ENCODE measurements at places on chromosomes 6 and 20.

DNA sequence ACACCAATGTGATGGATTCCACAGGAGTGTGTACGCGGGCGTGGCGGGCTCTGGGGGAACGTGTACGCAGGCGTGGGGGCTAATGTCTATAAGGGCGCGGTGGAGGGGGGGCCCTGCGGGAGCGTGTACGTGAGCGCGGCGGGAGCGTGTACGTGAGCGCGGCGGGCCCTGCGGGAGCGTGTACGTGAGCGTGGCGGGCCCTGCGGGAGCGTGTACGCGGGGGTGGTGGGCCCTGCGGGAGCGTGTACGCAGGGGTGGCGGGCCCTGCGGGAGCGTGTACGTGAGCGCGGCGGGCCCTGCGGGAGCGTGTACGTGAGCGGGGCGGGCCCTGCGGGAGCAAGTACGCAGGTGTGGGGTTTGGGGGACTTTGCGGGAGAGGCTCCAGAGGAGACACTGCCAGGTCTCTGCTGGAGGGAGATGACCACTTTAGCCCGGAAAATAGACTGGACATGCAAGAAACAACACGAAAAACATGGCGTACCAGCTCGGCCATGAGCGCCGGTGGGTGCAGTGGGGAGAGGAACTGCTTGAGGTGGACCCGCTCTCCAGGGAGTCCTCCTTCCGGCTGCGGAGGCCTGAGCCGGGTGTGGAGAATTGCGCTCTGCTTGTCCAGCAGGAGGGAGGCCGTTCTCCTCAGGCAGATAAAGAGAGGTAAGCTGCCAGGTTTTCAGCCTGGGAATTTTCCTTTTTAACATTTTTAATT is 27.8 kb upstream of the SMOC2 start:
- DNase-seq, result no peak

GRCh38 chr6:139611327-139612134 is 237.1 kb upstream of the CITED2 start:
- no peak for DNase-seq

GRCh38 chr6:47168180-47168579 is 126.0 kb upstream of the ADGRF1 start:
- no peak for DNase-seq

- no peak for DNase-seq
Observed at GRCh38 chr20:44357555-44358125, 2.1 kb downstream of the HNF4A start.

DNA sequence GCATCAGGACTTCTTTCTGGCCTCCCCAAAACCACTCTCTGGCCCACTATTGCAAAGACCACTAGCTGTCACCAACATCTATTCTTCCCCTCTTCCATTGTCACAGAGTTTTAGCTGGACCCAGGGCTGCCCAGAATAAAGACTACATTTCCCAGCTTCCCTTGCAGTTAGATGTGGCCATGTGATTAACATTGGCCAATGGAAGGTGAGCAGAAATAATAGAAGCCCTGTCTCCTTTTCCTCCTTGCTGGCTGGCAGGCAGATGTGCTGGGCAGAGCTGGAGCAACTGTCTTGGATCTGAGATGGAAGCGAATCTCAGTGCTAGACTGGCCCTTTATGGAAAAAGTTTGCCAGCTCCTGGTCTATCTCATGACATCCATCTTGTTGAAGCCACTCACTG is 97.0 kb downstream of the KCNB1 start:
- DNase-seq, result peak; percentile 60

DNA sequence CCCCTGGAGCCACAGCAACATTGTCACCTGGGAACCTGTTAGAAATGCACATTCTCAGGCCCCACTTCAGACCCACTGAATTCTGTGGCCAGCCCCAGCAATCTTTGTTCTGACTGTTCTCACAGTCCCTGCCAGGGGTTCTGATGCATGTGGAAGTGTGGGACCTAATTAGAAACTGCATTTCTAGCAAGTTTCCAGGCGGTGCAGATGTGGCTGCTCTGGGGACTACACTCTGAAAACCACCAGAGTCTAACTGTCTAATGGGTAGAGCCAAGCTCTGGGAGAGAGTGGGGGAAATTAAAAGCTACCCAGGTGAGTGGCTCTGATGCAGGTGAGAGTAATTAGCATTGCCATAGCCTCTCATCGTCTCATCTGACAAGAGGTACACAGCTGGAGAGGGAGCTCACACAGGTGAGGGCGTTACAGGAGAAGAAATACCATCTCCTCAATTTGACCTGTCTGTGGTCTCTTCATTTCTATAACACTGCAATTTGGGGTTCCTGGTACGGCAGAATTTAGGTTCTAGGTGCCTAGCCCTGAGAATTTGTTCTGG is 66.0 kb downstream of the SNX5 start:
- no peak for DNase-seq

DNA sequence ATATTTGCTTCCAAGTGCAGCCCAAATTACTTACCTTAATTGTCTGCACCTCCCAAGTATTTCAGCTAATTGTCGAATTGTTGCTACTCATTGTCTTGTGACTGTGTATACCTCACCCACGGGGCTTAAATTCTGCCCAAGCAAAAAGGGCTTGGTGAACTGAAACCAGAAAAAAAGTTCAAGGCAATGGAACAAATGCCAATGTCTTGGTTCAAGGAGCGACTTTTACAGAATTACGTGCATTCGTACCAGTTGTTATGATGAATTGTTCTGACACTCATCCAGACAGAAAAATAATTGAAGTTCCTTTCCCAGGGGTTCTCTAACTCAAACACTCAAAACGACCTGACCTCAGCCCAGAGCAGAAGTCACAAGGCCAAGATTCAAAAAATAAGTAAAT is 13.9 kb upstream of the PXDC1 start:
- no peak for DNase-seq

GRCh38 chr6:150720774-150721233 is 121.1 kb downstream of the PLEKHG1 start:
- peak; percentile 32 for DNase-seq

GRCh38 chr6:125668071-125668470 is 81.4 kb upstream of the HEY2 start:
- DNase-seq, result no peak

DNA sequence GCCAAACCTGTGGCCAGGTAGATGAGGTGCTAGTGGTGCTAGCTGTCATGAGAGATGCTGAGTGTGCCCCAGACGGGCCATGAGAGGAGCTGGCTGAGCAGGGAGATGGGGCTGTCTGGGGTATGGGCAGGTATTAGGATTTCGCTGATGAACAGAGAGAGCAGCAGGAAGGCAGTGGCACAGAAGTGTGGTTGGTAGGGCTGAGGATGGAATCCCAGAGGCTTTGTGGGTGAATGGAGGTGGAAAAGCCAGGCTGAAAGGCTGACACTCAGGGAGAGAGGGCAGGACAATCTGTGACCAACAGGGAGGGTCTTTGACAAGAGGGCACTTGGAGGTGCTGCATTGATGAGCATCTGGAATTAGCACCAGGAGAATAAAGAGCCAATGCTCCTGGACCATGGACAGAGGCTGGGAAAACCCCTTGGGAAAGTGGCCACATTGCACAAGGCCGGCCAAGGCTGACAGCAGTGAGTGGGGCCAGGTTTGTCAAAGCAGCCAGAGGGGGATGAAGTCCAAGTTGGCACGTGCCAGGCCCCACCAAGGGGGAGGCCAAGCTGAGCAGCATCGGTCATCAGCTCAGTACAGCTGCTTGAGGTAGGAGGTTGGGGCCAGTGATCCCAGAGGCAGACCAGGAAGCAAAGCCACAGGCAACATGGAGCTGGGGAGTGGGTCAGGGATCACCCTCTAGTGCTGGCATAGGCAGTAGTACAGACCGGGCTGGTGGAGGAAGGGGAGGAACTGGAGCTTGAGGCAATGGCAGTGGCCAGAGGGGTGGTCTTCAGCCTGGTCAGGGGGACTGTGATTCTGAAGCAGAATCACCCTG is 19.7 kb upstream of the SGK2 start:
- no peak for DNase-seq

DNA sequence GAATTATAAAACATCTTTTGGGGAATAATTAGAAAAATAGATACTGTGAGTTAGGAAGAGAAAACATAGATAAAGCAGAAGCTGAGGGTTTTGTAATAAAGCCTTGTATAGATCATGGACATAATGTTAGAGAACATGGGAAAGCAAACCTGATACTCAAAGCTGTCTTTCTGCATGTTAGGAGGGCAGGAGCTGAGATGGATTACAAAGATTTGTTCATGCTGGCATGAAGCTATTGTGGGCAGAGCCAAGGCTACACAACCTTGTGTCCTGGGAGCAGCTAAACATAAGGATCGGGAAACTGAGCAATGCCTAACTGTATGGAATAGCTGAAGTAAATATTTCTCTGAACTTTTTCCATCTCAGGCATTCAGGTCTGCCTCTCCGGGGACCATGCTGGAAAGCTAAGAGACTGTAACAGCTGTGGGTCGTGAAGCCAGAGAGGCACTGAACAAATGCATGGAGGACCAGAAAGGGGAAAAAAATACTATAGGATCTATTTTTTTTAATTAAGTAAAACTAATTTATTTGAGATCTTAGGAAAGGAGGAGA is 28.2 kb upstream of the CNKSR3 start:
- no peak for DNase-seq

- DNase-seq, result no peak
Observed at GRCh38 chr6:19204445-19204844, 632.7 kb upstream of the ID4 start.

- no peak for DNase-seq
Observed at GRCh38 chr6:150576651-150577226, 22.9 kb upstream of the PLEKHG1 start.

- peak; percentile 65 for DNase-seq
Observed at GRCh38 chr20:48771542-48771941, 56.3 kb downstream of the PREX1 start.

- DNase-seq, result peak; percentile 19
Observed at GRCh38 chr20:49573900-49574416, 6.0 kb upstream of the PTGIS start.

DNA sequence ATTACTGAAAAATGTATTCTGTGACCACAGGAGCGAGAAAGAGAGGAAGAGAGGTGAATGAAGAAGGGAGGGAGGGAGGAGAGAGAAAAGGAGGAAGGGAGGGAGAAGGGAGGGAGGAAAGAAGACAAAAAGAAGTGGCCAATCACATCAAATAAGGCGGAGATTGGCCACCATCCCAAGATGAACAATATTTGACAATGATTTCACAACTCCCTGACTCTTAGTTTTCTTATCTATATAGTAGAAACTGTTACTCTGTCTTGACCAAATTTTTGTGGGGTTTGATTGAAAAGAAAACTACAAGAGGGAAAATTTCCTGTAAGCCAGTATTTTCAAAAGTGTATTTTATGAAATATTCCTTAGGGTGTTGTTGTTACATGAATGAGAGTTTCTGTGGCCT is 52.6 kb downstream of the FOXA2 start:
- no peak for DNase-seq

GRCh38 chr20:51628533-51629398 is 86.2 kb upstream of the NFATC2 start:
- no peak for DNase-seq

DNA sequence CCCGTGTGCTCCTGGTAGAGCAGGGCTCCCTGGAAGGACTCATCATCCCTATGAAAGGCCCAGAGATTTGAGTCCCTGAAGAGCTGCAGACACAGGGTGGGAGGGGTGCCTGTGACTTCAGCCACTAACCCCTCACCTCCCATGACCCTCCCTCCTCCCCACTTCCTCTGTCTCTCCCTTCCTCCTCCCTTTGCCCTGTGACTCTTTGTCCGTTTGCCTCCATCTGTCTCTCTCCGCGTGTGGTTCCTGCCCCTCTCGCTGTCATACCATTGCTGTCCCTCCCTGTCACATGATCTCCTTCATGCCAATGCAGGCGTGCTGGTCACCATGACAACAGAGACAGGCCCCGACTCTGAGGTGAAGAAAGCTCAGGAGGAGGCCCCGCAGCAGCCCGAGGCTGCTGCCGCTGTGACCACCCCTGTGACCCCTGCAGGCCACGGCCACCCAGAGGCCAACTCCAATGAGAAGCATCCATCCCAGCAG is 19.0 kb downstream of the EPB41L1 start:
- peak; percentile 77 for DNase-seq

DNA sequence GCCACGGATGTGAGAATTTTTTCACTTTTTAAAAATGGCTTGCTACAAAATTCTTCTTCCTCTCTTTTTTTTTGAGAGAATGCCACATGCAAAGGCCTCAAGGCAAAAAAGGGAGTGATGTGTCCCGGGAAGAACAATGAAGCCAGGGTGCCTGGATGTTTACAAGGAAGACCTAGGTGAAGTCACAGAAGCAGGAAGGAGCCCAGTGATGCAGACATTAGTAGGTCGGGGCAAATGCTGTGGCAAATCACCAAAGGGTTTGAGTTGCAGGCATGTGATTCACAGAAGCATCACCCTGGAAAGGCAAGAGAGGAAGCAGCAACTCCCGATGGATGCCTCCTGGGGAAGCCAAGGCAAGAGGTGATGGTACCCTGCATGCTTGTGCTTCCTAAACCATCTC is 46.8 kb downstream of the FARS2 start:
- no peak for DNase-seq

- DNase-seq, result no peak
Observed at GRCh38 chr6:89087881-89088280, 7.3 kb downstream of the PNRC1 start.

GRCh38 chr6:12555267-12555666 is 161.3 kb upstream of the PHACTR1 start:
- no peak for DNase-seq

DNA sequence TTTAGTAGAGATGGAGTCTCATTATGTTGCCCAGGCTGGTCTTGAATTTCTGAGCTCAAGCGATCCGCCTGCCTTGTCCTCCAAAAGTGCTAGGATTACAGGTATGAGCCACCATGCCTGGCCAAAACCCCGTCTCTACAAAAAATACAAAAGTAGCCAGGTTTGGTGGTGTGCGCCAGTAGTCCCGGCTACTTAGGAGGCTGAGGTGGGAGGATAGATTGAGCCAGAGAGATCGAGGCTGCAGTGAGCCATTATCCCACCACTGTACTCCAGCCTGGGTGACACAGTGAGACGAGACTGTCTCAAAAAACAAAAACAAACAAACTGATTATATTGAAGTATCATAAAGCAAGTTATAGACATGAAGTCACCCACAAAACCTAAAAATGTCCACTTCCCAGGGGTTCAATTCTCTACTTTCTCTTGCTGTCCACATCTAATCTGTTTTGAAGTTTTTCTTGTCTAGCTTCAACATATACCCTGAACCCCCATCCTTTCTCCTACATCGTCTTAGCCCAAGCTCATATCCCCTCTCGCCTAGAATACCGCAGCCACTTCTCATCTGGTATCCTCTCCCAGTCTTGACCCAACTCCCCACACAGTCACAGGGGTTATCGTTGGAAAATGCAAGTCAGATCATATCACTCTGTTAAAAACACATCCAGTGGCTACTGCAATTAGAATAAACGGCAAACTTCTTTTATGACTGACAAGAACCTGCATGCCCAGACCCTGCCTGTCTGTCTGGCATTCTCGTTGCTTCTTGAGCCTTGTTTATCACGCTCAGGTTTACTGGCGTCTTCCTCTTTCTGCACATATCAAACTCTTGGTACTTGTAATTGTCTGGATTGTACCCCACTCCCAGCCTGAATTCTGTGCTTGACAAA is 20.1 kb upstream of the NCOA3 start:
- DNase-seq, result no peak

- DNase-seq, result peak; percentile 22
Observed at GRCh38 chr6:5517796-5518195, 256.5 kb downstream of the FARS2 start.

- peak; percentile 72 for DNase-seq
Observed at GRCh38 chr6:132734694-132735236, 20.9 kb upstream of the VNN1 start.

GRCh38 chr6:104229057-104229456 is 630.7 kb downstream of the HACE1 start:
- DNase-seq, result no peak

GRCh38 chr6:157335829-157336228 is 12.5 kb upstream of the TMEM242 start:
- peak; percentile 64 for DNase-seq

Data from hematopoietic multipotent progenitor cell treated with erythropoietin and hydrocortisone succinate and interleukin-3 and kit ligand, for 4 days (in vitro differentiated cells).